ENCODE measurements at places on chromosomes 5 and 9.

DNA sequence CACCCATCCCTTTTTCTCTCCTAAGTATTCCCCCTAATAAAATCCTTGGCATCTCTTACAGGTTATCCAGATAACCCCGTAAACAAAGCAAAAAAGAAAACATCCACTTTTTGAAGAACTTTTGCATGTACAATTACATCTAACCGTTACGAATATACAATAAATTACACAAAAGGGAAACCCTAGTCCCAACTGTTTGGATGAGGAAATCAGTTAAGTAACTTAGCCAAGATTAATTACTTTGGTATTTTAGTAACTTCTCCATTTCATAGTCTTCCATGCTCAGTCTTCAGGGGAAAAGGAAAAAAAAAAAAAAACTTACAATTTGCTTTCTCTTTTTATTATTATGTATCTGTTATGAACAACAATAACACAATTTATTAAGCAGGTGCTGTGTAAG, 212.9 kb downstream of the ACTL7B start:
- no peak for DNase-seq

DNA sequence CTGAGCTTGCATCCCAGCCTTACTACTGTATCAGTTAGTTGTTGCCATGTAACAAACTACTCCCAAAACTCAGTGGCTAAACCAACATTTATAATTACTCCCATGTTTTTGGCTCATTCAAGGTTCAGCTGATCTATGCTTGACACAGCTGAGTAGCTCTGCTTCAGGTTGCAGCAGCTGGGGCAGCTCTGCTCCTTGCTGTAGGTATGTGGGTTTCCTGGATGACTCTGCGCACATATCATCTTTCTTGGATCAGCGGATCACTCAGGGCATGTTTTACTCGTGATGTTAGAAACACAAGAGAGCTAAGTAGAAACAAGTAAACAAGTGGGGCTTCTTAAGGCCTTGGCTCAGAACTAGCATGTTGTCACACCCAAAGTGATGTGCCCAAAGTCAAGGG, 15.1 kb downstream of the TEK start:
- DNase-seq, result no peak

- no peak for DNase-seq
These were observed 19.4 kb upstream of the TNFSF15 start for GRCh38 chr9:114825126-114825795.

DNA sequence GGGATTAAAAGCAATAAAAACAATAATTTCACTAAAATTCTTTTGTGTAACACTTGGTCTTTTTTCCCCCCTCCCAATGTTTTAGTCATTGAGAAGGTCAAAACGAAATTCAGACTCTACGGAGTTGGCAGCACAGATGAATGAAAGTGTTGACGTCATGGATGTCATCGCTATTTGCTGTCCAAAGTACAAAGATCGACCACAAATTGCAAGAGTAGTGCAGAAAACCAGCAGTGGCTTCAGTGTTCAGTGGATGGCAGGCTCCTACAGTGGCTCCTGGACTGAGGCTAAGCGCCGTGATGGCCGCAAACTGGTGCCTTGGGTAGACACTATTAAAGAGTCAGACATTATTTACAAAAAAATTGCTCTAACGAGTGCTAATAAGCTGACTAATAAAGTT, 184.7 kb downstream of the CPLANE1 start:
- no peak for DNase-seq

DNA sequence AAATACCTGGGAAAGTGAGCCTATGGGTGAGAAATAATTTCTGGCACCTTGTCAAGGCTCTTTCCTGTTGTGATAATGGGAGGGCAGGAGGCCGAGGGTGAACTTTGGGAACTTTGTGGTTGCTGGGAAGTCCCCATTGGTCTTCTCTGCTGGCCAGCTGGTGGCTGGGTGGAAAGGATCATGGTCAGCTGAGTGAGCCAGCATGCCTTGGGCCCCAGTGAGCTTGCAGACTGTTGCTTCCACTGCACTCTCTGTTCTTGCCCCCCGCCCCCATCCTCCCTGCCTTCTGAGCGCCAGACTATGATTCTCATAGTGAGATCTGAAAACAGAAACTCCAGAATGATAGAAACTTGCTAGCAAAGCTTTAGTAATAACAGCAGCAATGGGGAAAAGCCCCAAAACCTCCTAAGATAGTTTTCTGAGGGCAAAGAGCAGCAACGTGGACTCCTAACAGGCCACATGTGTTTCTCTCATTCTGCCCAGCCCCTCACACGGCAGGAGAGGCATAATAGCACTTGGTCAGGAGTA, 139.2 kb upstream of the SMARCA2 start:
- no peak for DNase-seq

GRCh38 chr5:60333005-60333571, 366.9 kb downstream of the DEPDC1B start:
- DNase-seq, result no peak

- DNase-seq, result no peak
These were observed 162.5 kb downstream of the ZNF462 start for GRCh38 chr9:107025260-107026035.

DNA sequence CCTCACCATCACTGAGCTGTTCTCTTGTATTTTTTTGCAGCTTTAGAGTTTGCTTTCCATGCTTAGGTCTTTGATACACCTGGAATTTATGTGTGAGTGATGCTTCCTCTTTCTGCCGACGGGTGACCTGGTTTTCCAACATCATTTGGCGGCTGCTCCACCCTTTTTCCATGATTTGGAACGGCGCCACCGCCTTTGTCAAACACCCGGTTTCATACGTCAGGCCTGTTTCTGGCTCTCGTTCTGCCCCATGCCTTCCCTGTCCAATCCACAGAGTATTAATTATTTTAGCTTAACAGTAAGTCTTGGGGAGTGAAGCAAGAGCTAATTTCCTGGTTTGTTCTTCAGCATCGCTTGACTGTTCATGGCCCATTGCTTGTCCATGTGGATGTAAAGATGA, 30.2 kb downstream of the CACNA1B start:
- no peak for DNase-seq

- DNase-seq, result no peak
These were observed 92.0 kb downstream of the ZNF608 start for GRCh38 chr5:124654418-124654817.

DNA sequence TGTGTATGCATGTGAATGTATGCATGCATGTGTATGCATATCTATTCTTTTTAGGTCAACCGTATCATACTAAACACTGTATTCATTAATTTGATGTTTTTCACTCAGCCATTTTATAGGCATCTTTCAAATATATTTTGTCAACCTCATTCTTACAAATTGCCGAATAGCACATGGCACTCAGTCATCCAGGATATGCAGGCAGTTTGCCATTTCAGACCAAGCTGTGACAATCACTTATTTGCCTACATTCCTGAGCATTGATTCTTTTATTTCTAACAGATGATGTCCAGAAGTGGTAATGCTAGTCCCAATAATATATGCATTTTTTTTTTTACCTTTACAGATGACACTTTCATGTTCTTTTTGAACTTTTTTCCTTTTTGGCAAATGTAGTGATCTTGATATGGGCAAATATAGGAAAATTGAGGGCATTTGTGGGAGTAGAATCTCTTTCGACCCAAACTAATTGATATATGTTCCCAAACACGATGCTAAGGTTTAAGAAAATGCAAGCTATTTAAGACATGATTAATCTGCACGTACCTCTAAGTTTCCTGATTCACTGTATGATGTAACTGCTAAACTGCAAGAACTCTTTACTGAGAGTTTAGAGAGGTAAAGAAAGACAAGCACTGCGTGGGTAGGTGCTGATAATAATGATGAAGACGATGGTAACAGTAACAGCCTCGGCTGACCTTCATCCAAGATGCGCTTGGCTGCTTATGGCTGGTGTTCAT, 153.9 kb upstream of the DAP start:
- DNase-seq, result no peak

All from Ammon's horn (tissue), 1 donor.